ENCODE measurements at places on chromosomes 6 and 20.

DNA sequence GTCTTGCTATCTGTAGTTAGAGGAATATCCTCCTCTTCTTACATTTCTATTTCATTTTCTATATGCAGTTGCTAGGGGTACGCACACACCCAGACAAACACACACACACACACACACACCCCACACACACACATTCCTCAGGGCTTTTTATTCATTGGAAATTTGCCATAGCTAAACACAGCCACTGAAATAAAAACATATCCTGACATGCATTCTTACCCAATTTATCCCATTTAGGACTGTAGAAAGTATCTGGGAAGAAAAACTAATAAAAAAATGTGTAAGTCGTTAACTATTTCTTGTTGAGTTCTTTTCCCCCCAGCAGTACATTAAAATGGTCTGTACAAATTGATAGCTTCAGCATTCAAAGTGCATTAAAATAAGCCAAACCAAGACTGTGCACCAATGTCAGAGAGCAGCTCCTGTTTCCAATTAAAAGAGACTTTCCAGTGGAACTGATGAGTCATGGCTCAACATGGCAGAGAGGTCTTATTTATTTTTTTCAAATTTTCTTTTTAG is 357.9 kb upstream of the AGPAT4 start:
- DNase-seq: no peak

DNA sequence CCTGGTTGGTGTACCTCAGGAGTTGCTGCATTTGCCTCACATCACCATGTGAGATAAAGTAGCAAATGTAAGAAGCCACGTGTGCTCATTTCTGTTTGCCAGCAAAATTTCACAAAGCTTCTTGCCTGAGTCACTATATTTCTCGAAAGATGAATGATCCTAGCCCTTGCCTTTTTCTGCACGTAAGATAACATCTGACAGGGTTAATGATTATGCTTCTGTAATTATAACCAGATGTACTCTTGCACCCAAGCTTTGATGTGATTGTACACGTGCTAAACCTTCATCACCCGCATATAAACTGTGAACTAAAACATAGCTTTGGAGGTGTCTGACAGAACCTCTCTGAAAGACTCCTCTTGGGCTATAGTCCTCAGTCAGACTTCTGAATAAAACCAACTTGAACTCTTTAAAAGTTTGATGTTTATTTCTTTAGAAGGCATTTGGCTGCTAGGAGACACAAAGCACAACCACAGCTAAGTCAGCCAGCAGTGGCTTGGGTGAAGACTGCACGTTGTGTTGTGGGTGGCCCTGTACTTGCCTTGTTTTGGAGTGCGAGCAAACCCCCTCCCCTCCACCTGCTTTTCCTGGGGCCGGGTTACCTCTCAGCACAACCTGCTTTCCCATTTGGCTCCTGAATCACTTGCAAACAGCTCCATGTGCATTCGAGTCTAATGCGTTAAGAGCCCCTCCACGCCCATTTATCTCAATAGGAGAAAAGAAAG is 19.3 kb downstream of the PROKR2 start:
- no peak for DNase-seq

DNA sequence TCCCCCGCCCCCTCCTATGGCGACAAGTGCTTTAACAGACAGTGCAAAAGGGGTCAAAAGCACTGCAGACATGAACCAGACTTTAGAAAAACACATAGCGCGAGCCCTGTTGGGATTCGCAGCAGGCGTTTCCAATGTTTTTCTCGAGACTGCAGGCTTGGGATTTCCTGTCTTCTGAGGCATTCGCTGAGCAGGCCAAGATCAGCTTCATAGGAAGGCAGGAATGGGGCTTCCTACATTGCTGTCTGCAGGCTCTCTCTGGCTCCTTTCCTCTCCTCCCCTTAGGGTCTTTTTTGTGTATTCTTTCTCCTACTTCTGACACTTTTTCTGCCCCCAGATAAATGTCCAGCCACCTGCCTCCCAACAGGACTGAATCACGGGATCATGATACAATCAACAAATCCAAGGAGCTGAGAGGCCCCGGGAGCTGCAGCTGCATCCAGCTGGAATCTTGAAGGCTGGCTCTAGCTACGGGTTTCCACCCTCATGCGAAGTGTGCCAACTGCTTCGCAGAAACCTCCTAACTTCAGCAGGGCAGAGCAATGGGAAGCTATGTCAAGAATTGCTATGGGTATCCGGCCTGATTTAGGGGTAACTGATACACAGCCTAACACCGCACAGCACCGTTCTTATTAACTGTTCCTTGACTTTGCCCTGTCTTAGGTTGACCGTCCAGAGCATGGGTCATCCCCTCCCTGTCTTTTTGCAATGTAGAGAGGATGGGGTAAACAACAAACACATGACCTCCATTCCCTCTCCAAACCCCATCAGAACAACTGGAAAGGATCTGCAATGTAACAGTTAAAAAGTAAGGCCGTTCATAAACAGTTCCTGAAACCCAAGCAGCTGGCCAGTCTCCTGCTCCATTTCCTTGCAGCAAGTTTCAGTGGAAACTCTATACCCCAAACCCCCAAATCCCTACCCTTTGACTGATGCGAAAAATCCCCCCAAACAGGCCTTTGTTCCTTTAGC is 31.5 kb downstream of the SNX5 start:
- no peak for DNase-seq

GRCh38 chr6:162154001-162154400 is 573.6 kb downstream of the PRKN start:
- no peak for DNase-seq

GRCh38 chr6:11412011-11412424 is 125.5 kb upstream of the TMEM170B start:
- DNase-seq: no peak

DNA sequence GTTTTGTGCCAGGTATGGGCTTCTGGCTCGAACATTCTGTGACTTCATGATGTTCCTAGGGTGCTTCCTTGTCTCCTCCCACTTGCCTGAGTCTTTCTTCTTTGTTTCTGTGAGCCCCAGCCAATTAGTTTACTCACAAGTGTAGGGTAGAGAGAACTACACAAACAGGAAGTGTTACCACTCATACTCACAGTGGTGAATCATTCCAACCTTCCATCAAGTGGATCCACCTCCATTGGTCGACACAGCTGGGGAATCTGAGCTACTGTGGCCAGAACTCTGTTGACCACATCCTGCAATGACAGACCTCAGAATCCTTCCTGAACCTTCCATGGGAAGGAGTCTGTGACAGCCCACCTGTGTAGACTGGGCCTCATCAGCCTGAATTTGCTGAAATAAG is 76.8 kb downstream of the UNC5CL start:
- no peak for DNase-seq

- no peak for DNase-seq
Observed at GRCh38 chr6:45681860-45682511, 304.3 kb upstream of the SUPT3H start.
